Body of pancreas (tissue), 4 donors: ENCODE measurements at places on chromosomes 4 and X. TPM values are rescaled to one million over a fixed set of nuclear protein-coding genes. Genes with fewer than 3 reads are reported as not detected.

CDX4 gene
- not detected for total RNA-seq

DNA sequence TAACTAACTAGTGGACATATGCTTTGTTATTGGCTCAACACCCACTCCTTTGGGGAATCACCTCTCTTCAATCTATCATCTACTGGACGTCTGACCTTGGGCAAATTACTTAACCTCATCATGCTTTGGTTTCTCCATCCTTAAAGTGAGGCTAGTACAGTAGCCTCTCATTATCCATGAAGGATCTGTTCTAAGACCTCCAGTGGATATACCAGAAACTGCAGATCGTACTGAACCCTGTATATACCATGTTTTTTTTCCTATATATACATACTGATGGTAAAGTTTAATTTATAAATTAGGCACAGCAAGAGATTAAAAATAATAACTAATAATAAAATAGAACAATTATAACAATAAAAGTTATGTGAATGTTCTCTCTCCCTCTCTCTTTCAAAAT lies 56.2 kb downstream of the HMGB3 start:
- DNase-seq = no peak

BDH2 gene
- total RNA-seq = 25.4 TPM

DNA sequence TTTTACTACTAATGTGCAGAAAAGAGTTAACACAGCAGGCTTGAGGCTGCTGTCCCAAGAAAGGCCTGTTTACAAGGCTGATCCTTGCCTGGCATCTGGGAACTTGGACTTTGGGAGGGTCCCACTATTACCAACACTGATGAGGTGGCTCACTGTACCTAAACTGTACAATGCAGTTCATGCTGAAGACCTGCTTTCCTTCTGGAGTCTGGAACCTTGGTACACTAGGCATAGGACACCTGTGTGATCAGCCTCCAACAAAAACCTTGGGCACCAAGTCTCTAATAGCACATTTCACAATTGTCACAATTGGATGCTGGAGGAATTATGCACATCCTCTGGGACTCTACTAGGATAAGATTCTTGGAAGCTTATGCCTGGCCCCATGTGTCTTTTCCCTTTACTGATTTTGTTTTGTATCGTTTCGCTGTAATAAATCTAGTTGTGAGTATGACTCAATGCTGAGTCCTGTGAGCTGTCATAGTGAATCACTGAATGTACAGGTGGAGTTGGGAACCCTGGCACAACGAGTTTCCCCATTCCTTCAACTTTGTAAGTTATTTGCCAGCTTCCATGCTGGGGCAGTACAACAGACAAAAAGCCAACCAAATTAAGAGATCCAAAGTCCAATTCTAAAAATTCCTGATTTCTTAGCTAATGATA lies 45.9 kb downstream of the TEC start:
- no peak for DNase-seq

GRCh38 chrX:29941287-29941686 lies 274.1 kb upstream of the MAGEB2 start:
- no peak for DNase-seq

DNA sequence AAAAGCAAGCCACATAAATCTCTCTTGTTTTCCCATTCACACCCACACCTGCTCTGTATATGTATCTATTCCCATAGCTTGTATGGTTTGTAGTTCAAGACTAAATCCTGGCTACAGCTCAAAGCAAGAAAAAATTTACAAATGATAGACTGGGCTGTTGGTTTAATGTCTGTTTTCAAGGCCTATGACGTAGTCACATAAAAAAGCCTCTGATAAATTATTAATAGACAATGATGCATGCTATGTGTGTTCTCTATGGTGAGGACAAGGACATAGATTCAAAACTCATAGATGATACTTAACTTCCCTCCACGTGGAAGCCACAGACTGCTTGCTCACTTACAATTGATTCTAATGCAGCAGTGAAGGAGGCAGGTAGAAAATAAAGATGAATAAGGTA lies 194.0 kb downstream of the LDB2 start:
- no peak for DNase-seq

DNA sequence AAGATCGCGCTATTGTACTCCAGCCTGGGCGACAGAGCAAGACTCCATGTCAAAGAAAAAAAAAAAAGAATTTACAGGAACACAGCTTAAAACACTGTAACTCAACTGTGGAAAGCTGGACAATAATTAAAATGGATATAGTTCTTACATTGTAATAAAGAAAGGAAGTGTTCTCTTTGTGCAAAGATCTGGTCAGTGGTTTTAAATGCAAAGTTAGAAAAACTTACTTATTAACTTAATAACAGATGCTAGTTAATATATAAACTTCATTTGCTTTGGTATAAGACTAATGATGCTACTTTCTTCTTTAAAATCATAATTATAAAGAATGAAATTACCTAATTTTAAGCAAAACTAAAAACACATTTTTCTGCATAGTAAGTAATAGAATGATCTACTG lies 2024.1 kb upstream of the TENM3 start:
- DNase-seq = no peak

DNA sequence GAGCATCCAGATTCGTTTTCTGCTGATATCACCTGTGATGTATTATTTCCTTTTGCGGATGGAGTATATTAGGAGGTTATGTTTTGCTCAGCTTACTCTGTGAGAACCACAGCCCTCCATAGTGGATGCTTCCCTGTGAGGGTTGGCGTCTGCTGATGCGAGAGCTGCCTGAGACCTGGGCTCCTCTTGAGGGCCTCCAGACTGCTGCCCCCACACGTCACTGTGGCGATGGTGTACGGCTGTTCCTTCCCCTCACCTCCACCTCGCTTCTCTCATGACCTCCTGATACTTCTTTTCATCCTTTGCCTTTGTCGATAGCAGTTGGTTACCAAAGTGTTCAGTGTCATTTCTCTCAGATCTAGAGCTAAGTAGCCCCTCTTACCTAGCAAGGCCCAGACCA lies 71.7 kb downstream of the TNIP2 start:
- no peak for DNase-seq

GRCh38 chrX:150291014-150291413 lies 72.1 kb upstream of the MAMLD1 start:
- DNase-seq = no peak
